ENCODE measurements at places on chromosomes 3 and 15.

DNA sequence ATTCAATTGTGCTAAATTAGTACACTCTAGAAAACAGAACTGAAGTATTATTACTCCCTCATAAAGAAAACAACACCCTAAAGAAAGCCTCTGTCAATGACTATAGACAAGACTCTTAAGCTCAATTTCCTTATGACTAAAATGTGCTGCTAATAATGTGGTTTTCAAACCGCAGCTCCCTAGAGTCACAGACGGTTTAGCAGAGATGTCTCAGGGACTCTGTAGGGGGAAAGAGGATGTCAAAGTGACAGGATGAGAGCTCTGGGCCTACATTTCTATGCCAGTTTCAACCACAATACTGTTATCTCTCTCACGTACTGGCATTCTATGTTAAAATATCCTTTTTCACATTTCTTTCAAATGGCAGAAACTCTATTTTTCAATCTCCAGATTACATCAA, 37.6 kb upstream of the WDR49 start:
- no peak for DNase-seq

- DNase-seq: no peak
Observed at GRCh38 chr3:100046986-100047385, 67.3 kb downstream of the FILIP1L start.

DNA sequence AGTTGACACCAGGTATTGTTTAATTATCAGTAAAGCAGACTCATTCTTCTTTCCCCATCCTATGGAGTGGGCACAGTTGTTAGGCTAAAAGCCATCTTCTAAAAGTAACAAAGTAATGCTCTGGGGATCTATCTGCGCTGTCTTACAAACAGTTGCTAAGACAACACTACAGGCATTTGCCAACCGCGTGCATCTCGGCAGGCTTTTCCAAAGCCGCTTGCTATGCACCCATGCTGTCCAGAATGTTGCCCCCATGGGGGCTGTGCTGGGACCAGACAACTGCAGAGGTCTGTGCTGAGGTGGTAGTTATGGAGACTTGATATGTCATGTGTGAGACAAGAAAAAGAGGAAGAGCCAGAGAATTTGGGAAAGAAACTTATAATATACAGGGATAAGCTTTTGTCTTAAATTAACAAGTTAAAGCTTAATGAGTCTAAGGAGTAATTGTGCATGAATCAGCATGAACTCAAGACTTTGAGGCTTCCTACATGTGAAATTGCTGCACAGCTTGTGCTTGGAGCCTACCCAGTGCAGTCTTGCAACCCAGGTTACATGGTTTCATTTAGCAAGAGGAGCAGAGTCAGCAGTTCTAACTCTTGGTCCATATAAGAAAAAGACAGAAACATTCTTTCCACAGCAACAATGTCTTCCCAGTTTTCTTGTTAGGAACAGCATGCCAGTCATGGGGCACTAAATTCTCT, 38.9 kb upstream of the DCLK3 start:
- no peak for DNase-seq

- DNase-seq: no peak
Observed at GRCh38 chr15:83919319-83919830, 265.5 kb downstream of the ADAMTSL3 start.

DNA sequence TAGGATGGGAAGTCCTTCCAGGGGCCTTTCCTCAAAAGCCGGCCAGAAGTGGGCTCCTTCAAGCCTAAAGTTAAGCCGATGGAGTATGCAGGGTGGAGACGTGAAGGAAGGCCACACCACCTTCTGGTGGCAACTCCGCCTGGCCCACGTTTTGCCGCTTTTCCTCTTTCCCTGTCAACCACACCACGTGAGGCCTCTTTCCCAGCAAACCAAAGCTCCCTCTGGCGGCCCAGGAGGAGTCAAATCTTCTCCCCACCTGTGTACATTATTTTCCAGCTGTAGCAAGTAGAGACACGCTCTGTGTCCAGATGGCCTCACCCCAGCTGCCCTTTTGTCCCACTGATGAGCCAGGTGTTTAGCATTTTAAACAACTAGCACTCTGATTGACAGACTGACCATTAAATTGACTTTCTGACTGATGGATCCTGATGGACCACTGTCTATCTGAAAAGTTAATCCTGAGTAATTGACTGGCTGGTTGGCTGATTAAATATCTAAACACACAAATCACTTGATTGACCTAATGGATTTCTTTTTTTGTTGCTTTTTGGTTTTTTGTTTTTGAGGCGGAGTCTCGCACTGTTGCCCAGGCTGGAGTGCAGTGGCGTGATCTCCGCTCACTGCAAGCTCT, 59.6 kb upstream of the ZBTB38 start:
- no peak for DNase-seq

GRCh38 chr3:16316847-16317560, 52.0 kb downstream of the OXNAD1 start:
- DNase-seq: no peak

GRCh38 chr15:42084465-42085235, 9.7 kb downstream of the PLA2G4D start:
- DNase-seq: peak; percentile 53
